Glutamatergic neuron (in vitro differentiated cells): ENCODE measurements at places on chromosomes 12 and 14. TPM values are rescaled to one million over a fixed set of nuclear protein-coding genes. Genes with fewer than 3 reads are reported as not detected.

DNA sequence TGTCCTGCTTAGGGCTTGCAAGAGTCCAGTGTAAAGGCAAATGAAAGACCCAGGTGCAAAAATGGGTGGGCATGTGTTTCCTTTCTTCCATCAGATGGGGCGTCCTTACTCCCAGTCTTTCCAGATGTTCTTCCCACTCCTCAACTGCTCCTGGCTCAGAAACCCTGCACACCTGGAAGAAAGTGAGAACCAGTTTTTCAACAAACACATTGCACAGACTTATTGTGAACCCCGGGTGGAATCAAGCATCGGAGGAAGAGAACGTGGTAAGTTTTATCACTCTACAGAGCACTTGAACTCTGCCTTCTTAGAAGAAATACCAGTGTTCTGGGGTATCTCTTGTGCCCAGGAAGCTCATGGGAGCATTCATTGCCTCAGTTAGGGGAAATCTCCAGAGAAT is 93.3 kb downstream of the TMX1 start:
- no peaks in the 10 kb centered on the region for H3K36me3 ChIP-seq
- no peak overlapping the region for H3K27ac ChIP-seq
- H3K4me3 ChIP-seq: no peak overlapping the region
- peaks cover 4% of the 10 kb centered on the region for H3K4me1 ChIP-seq
- DNase-seq: no peak
- no peaks in the 10 kb centered on the region for H3K27me3 ChIP-seq

- H3K27ac ChIP-seq: no peak overlapping the region
- no peaks in the 10 kb centered on the region for H3K36me3 ChIP-seq
- no peaks in the 10 kb centered on the region for H3K4me1 ChIP-seq
These were observed 58.9 kb upstream of the ANKS1B start for GRCh38 chr12:100043631-100044030.

DNA sequence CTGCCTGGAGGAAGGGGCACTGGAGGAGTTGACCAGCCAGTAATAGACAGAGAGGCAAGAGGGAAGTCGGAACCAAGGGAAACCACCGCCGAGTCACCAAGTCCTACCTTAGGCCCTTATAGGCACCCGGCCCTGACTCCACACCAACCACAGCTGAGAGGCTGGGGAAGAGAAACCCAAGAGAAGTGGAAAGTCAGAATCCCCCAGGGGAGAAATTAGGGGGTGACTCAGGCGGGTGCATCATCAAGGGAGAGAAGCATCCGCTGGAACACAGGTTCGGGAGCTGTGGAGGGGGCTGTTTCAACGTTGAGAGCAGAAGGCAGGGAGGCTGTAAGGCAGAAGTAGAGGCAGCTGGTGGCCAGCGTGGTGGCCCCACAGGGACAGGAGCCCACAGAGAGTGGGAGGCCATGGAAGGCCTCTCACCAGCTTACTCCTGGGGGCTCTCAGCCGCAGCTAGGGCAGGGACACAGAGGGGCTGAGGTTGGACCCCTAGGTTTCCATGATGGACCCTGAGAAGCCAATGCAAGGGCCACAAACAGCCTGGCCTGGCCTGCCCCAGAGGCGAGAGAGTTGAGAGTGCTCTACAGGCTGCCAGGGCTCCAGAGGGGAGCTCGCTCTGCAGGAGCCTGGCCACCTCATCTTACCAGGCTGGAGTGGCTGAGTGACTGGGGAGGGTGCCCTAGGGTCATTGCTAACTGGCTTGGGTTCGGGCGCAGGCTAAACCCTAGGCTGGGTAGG is 1.4 kb upstream of the TRMT61A start:
- peak overlapping the region; percentile 93 for H3K4me3 ChIP-seq
- H3K27me3 ChIP-seq: peaks cover 21% of the 10 kb centered on the region
- no peaks in the 10 kb centered on the region for H3K36me3 ChIP-seq
- H3K4me1 ChIP-seq: peaks cover 29% of the 10 kb centered on the region
- peak; percentile 16 for DNase-seq
- peak overlapping the region; percentile 99 for H3K27ac ChIP-seq

- peaks cover 14% of the 10 kb centered on the region for H3K27me3 ChIP-seq
- H3K4me3 ChIP-seq: peak overlapping the region; percentile 82
- no peaks in the 10 kb centered on the region for H3K36me3 ChIP-seq
- peaks cover 37% of the 10 kb centered on the region for H3K4me1 ChIP-seq
These were observed 575 bp downstream of the TRAF3 start for GRCh38 chr14:102777711-102778337.

GRCh38 chr14:87975636-87976035 is 17.3 kb downstream of the GALC start:
- H3K27ac ChIP-seq: no peak overlapping the region
- H3K4me1 ChIP-seq: no peaks in the 10 kb centered on the region
- H3K36me3 ChIP-seq: no peaks in the 10 kb centered on the region
- H3K4me3 ChIP-seq: no peak overlapping the region
- peaks cover 3% of the 10 kb centered on the region for H3K27me3 ChIP-seq

DNA sequence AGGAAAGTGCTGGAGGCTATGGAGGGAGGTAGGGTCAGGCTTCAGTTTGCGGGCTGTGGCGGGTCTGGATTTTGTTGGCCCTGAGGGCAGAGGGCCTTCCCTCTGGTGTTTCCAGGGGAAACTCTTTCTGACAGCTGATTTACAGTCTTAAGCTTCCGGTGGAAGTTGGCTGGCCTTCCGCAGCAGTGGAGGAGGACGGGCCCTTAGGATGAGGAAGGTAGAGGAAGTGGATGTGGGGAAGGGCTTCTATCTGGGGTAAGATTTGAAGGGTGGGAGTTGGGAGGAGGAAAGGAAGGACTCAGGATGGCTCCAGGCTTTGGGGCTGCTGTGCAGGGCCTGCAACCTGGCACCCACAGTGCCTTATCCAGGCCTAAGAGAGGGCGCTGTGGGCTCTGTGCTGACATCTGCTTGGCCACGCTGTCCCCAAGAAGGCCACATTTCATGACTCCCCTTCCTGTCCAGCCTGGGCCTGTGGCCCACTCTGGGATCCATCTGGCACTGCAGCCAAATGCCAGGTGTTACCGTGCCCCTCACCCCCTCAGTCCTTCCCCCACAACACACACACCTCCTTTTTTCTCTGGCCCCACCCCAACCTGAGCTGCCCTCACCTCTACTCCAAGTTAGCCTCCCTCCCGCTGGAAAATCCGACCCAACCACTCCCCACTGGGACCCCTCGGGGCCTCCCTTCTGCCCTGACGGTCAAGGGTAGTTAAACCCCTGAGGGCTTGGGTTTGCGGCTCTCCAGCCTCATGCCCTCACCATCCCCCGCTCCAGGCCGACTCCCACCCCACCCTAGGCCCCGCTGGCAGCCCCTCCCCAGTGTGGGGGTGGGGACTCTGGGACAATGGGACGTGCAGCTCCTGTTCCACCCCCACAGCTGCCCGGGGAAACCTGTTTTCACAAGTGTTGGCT is 7.7 kb upstream of the PPP1R13B start:
- H3K27me3 ChIP-seq: no peaks in the 10 kb centered on the region
- no peak overlapping the region for H3K4me3 ChIP-seq
- H3K27ac ChIP-seq: peak overlapping the region; percentile 82
- no peaks in the 10 kb centered on the region for H3K36me3 ChIP-seq
- DNase-seq: peak; percentile 47
- H3K4me1 ChIP-seq: peaks cover 28% of the 10 kb centered on the region

Gene JDP2
- total RNA-seq: 5.7 TPM

Gene NANOG
- total RNA-seq: 1.3 TPM
